Hematopoietic multipotent progenitor cell (in vitro differentiated cells): ENCODE measurements at places on chromosomes 11 and 22.

DNA sequence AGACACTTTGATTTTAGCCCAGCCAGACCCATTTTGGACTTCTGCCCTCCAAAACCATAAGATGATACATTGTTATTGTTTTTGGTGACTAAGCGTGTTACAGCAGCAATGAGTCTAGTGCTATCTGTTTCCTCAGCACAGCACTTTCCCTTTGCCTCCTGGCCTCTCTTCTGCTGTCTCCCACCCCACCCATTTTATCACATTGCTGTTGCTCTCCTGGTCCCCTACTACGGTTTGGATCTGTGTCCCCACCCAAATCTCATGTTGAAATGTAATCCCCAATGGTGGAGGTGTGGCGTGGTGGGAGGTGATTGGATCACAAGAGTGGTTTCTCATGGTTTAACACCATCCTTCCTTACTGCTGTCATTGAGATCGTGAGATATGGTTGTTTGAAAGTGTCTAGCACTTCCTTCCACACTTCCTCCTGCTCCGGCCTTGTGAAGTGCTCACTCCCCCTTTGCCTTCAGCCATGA, 59.8 kb upstream of the CD82 start:
- no peak for DNase-seq

DNA sequence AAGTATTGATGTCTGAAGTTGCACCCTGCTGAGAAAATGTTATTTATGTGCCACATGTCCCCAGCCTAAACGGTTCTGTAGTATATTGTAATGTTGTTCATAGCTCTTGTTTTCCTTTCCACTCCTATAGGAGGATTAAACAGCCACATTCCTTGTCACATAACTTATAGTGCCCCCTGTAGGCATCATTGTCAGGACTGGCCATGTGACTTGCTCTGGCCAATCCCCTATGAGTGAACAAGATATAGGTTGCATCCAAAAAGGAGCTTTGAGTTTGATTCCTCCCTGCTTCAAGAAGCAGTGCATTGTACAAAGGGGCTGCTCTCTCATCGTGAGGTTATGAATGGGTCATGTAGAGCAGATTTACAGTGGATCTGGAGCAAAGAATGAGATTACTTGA, 717.6 kb upstream of the ANO5 start:
- DNase-seq: no peak

DNA sequence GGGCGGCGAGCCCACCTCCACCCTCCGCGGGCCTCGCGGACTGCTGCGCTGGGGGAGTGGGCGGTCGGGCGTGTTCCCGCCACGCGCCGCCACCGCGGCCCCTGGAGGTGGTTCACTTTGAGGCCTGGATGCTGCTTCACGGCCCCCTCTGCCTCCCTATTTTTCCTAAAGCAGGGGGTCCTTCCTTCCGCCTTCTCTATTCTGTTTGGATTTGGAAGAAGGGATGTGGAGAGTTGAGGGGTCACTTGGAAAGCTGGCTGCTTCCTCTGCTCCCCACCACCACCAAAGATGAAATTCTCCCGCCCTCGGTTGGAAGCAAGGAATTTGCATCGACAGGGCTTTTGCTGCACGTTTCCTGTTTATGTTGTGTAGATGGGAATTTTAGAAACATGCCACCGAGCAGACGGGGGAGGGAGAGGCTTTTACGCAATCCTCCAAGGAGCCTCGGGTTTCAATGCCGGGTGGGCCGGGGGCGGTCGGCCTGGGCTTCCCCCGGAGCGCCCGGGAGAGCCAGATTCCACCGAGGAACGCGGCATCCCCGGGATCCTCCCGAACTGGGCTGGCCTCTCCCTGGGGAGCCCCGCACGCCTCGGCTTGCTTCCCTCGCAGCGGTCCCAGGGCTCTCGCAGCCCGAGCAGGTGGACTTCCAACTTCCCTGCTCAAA, 403 bp upstream of the SBF2 start:
- no peak for DNase-seq

DNA sequence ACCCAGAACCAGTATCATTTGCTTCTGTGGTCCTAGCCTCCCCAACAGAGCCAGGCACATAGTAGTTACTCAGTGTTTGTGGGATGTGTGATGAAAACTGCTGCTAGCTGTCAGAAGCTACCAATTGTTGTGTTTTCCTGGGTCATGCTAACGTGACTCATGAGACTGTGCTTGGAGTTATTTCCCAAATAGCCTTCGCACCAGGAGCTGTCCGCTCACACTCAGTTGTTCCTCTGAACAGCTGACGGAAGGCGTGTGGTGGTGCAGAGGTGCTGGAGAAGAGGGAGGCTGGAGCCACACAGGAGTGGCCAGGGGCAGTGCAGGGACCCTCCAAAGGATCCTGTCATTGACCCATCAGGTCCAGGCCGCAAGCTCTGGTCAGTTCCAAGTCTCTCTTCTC, 53.9 kb upstream of the TBCEL start:
- no peak for DNase-seq

GRCh38 chr11:70931430-70931829, 320.9 kb downstream of the SHANK2 start:
- DNase-seq: no peak

- DNase-seq: no peak
These were observed 42.9 kb downstream of the MRTFA start for GRCh38 chr22:40593460-40594273.

- no peak for DNase-seq
These were observed 6.2 kb downstream of the TEAD1 start for GRCh38 chr11:12680246-12680939.

DNA sequence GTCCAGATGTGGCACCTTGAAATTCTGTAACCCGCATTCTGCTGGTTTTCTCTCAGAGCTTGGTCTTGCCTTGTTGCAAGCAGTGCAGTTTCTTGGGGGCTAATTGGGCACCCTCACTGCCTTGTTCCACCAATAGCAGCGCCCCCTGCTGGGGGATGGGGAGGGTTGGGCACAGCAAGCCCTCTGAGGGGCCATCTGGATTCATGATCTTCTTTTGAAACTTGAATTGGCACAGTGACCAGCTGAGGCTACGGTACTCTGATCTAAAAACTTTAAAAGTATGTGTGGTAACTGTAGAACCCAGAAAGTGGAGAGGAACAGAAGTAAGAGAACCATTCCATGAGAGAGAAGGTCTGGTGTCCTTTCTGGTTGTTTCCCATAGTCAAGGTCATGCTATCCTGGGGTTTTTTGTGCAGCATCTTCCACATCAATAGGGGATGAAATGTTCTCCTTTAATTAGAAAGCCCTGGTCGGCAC, 64.2 kb downstream of the MED15 start:
- peak; percentile 70 for DNase-seq

GRCh38 chr11:126318574-126319373, 14.9 kb downstream of the DCPS start:
- no peak for DNase-seq

DNA sequence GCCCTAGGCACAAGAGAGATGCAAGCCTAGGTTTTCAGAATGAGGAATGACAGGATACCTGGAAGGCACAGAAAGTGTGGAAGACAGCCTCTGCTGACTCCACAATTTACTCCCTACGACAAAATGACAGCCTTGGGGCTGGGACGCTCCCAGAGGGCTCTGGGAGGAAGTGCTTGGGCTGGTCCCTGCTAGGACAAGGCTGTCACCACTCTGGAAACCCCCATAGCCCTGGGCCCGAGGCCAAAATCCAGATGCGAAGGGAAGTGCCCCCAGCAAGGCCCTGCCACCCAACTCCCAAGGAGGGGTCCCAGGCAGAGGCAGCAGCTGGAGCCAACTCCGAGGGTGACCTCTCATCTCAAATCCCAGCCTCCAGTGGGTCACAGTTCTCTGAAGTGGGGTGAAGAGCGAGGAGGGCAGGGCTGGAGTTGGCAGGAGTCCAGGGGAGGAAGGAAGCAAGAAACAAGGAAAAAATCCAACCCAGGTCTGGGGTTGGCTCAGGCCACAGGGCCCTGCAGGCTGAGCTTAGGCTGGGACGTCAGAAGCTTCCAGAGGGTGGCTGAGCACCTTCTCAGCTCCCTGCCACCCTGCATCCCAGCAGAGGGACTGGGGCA, 6.3 kb upstream of the CDC42EP2 start:
- no peak for DNase-seq

DNA sequence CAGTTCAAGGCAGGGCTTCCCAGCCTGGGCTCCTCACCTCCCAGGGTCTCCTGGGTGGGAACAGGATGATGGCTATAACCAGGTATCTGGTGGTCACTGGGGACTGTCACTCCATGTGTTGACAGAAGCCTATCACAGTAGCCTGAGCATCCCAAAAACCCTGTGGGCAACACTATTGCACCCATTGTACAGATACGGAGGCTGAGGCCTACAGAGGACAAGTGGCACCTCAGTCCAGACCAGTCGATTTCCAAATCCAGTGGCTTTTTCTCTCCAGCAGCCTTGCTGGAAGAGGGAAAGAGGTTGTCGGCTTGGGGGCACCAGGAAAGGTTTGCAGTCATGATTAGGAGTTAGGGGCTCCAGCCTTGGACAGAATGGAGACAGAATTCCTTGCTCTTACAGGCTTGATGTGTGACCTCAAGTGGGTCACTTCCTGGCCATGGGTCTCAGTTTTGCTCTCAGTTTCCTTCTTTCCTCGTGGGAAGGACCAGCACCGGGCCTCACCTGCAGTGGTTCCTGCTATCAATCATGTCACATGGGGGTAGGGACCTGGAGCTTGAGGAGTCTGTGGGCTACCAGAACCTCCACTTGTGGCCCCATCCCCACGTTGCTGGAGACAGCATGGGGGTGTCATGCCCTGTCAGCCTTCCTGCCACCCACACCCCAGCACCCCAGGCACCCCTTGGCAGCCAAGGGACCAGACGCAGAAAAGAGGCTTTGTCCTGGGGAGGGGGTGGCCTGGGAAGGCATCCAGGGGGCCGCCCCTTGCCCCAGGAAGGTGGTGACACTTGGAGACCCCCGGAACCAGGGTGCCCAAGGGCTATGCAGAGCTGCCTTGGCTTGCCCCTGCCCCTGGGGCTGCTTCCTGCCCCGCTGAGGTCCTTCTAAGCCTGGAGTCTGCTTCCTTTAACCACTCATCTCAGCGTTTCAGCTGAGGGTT, 2.1 kb downstream of the EMID1 start:
- no peak for DNase-seq

DNA sequence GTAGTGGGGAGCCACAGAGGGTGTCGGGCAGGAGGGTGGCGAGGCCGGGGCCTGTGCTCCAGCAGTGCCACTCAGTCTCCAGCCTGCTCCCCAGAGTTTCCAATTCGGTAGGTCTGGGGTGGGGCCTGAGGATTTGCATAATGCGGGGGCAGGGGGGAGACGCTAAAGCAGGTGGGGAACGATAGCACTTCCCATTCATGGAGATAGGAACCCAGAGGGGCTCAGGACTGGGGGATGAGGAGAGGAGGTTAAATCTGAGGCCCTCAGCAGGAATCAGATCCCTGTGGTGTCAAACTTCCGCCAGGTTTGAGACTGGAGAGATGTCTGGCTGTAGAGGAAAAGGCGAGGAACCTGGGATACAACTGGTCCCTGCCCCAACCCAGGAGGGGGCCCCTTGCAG, 29.8 kb downstream of the WNT11 start:
- no peak for DNase-seq

- peak; percentile 29 for DNase-seq
These were observed 679.9 kb upstream of the CCDC179 start for GRCh38 chr11:23540101-23540561.

DNA sequence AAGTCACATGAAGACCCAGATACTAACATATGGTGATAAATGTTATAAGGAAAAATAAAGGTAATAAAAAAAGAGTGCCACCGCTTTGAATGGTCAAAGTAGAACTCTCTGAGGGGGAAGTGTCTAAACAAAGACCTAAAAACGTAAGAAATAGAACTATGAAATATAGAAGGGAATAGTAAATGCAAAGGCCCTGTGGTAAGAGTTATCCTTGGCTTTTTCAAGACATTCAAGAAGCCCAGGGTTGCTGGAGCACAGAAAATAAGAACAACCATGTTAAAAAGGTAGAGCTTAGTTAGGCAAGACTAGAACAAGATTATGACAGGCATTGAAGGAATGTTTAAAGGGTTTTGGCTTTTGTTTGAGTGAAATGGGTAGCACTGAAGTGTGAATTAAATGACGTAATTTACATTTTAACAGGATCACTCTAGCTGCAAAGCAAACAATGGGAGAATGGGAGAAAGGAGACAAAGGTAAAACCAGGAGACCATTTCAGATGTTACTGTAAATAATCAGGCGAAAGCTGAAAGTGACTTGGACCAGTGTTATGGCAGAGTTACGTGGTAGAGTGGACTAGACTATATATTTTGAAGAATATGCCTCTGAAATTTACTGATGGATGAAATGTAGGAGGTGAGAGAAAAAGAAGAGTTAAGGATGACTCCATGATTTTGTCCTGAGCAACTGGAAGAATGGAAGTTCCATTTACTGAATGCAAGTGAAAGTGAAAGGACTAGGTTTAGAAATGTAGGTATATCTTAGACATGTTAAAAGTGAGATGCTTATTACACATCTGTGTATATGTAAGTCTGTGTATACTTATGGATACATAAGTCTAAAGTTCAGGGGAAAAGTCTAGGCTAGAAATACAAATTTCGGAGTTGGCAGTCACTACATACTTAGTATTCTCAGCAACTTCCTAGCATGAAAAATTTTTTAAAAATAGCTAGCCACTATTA, 28.5 kb downstream of the BTBD10 start:
- no peak for DNase-seq

- DNase-seq: no peak
These were observed 53.5 kb upstream of the CCDC188 start for GRCh38 chr22:20204311-20204710.

GRCh38 chr22:20775342-20775895, 1.5 kb downstream of the SERPIND1 start:
- no peak for DNase-seq

GRCh38 chr22:40567106-40567505, 69.4 kb downstream of the MRTFA start:
- no peak for DNase-seq

GRCh38 chr11:108112057-108112456, 9.3 kb upstream of the ACAT1 start:
- DNase-seq: no peak

GRCh38 chr11:132904607-132905006, 627.7 kb downstream of the OPCML start:
- DNase-seq: no peak

- DNase-seq: no peak
These were observed 101.4 kb downstream of the ZBTB16 start for GRCh38 chr11:114160894-114161293.

DNA sequence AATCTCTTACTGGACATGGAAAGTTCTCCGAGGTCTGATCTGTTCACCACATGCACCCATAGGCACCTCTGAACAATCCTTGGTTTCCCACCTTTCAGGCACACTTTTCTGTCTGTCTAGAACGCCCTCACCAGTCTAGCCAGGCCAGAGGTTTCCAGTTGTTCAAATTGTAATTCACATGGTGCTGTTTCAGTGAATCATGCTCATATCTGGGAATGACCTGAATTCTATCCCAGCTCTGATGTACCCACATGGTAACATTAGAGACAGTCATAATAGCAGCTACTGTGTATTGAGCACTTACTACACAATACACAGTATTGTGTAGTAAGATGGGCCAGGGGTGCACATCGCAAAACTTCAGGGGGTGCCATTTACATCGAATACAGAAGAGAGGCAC, 138.2 kb downstream of the COMMD9 start:
- DNase-seq: no peak

DNA sequence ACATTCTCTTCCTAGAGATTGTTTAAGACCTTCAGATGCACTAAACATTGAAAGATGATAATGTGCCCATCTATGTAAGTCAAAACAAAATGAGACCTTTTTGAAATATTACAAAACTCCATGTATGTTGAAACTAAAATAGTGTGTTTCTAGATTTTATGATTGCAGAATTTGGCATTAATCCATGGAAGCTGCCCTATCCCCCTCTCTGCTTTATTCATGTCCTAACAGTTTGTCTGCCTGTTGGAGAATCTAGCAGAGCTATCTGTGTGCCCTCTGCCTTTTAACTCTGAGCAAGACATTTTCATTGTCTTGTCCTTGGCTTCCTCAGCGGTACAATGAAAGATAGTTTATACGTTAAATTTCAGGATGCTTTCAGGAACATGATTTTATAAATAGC, 105.5 kb downstream of the FAT3 start:
- no peak for DNase-seq
